ENCODE measurements at places on chromosomes 16 and 17.
A peak's percentile ranks its signal among the peaks of the same experiment; 100 is the strongest.

DNA sequence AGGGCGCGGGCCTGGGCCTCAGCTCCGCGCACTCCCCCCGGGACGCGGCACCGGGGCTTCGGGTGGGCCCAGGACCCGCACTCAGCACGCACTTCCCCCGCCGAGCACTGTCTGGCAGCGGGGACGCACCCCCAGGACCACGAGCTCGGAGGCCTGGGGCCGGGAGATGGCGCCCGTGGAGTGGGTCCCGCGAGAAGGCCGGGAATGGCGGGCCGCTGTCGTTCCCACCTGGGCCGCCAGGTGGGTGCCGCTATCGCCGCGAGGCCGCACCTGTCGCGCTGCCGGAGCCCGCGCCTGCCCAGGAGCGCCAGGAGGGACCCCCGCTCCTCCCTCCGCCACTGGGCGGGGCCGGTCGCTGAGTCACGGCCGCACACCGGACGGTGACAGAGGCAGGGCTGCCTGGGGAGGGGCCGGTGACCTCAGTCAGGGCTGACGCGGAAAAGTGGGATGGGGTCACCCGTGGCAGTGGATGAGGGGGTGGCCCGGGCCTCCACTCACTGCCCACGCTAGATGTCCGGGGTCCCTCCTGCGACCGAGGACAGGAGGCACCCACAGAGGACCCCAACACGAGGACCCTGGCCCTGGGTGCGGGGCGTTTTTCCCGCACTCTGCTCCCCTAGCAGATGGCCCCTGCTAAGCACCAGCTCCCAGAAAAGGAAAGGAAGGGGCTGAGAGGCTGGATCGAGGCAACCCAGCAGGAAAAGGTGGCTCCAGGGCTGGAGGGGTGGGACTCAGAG lies 6.9 kb upstream of the ACTG1 start:
- peak; percentile 88 for DNase-seq

- DNase-seq = no peak
These were observed 25.8 kb downstream of the STAT3 start for GRCh38 chr17:42362245-42362961.

- DNase-seq = peak; percentile 20
These were observed 46.5 kb upstream of the CPNE2 start for GRCh38 chr16:57045694-57046381.

- DNase-seq = no peak
These were observed 3.7 kb downstream of the TRAF7 start for GRCh38 chr16:2159175-2159838.

GRCh38 chr16:69855592-69855991 lies 93.5 kb downstream of the WWP2 start:
- no peak for DNase-seq

DNA sequence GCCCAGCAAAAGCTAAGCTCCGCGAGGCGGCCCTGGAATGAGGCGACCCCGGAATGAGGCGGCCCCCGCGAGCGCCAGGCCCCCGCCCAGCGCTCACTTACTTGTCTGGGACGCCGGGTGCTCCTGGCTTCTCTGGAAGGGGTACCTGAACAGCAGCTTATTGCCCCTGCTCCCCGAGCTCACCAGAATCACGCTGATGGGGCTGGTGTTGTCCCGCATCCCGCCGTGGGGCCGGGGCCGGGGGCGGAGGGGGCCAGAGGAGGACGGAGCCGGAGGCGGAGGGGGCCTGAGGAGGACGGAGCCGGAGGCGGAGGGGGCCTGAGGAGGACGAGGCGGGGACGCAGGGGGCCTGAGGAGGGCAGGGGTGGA lies 440 bp downstream of the NPRL3 start:
- DNase-seq = no peak

DNA sequence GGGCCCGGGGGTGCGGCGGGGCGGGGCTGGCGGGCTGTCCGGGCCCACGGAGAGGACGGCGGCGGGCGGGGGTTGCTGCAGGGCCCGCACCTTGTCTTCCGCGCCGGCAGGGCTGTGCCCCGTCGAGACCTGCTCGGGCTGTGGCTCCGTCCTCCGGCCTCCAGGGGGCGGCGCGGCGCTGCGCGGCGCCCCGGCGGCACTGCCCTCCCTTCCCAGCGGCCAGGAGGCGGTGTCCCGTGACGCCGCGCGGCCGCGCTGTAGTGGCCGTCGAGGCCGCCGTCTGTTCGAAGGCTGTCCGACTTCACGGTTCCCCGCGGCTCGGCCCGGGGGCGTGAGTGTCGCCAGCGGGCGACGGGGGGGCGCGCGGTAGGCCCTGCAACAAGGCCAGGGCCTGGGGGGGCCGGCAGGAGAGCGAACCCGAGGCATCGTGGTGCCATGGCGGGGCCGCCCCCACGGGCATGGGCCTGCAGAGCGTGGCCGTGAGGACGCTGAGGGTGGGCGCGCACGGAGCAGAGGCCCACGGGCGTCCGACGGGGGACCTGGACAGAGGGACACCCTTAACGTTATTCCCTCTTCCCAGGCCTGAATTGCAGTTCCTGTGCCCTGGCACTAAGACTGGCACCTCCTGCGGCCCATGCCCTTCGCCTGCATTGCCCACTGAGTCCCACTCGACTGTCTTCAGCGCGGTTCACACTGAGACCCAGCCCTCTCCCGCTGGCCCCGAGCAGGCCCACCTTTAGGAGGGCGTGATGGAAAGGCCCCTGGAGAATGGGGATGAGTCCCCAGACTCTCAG lies at the start of gene PLEKHG4:
Gene PLEKHG4 (plus strand): TSS at position 237 of the 794 bp plus-strand sequence. CDS start 513 bp downstream, at position 750.
- peak; percentile 55 for DNase-seq

DNA sequence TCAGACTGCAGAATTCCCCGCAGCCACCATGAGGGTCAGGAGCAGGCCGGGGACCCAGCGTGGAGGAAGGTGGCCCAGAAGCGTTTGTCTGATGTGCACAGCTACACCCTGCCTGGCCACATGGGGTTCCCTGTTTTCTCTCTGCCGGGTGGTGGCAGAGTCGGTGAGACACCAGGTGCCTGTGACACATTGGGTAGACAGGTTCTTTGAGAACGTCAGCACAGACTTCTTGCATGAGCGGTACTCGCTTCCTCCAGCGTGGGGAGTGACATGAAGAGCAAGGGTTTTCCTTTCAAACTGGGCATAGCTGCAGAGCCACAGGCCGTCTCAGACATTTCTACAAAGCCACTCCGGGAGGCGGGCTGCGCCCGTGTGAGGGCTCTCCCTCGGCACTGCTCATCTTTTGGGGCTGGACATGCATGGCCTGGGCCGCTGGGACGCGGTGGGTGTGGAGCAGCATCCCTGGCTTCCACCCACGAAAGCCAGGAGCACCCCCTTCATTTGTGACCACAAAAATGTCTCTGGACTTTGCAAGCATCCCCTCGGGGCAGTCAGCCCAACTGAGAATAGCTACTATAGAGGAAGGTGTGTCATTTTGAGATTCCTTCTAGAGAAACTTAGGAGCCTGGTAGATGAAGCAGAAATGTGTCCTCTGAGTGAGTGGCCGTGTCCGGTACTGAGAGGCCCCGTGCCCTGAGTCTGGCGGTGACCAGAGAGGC lies 26.0 kb downstream of the NME3 start:
- no peak for DNase-seq

- DNase-seq = peak; percentile 97
These were observed 11.3 kb downstream of the CA5A start for GRCh38 chr16:87924811-87925670.

- no peak for DNase-seq
These were observed 19.1 kb upstream of the LCMT1 start for GRCh38 chr16:25092441-25092840.

DNA sequence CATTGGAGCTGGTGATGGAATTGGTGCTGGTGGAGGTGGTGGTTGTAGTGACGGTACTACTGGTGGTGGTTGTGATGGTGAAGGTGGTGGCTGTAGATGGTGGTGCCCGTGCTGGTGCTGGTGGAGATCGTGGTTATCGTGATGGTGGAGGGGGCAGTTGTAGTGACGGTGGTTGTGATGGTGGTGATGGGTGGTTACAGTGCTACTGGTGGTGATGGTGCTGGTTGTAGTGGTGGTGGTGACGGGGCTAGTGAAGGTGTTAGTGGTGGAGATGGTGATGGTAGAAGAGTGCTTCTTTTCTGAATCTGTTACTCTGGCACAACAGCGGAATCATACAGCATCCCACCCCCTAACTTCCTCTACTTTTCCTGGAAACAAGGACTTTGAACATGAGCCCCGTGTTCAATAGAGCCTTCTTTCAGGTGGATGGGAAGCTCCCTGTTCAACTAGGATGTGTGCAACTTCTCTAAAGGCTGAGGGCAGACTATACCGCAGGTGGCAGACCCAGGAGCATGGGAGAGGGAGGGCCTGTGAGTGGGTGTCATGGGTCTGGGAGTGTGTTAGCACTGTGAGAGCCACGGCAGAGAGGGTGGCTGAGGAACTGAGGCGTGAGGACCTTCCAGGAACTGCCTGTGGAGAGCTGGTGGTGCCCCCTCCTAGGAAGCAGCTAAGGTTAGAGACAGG lies 8.2 kb downstream of the TBX21 start:
- DNase-seq = no peak

DNA sequence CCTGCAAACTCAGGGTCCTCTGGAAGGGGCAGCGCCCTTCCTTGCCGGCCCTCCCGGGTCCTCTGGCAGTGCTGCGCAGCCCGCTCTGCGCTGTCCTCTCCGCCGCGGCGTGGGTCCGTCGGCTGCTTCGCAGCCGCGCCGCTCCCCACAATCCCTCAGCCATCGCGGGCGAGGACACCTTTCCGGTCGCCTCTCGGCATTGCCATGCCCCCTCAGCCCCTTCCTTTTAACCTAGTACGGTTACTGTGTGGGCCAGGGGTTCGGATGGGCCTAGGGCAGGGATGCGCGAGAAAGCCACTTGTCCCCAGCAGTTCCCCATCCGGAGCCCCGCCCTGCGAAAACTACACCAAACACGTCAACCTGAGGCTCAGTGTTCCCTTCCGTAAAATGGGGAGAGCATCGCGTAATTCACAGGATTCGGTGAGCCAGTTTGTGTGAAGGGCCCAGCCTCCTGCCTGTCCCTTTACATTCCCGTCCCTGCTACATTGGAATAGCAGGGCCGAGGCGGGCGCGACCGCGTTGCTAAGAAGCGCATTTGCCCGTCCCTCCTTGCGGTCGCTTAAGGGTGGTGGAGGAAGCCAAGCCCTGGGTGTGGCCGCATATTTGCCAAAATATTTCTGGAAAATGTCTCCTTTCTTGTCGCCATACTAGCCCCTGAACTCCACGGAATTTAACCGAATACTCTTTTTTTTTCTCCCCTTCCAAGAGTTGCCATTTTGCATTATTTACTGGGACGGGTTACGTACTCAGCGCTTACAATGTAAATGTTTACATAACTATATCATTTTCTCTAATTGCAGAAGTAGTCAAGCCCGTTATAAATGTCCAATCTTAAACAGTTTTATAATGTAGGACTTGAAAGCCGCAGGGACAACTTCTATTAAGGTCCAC lies 13.2 kb downstream of the COPZ2 start:
- DNase-seq = peak; percentile 26

DNA sequence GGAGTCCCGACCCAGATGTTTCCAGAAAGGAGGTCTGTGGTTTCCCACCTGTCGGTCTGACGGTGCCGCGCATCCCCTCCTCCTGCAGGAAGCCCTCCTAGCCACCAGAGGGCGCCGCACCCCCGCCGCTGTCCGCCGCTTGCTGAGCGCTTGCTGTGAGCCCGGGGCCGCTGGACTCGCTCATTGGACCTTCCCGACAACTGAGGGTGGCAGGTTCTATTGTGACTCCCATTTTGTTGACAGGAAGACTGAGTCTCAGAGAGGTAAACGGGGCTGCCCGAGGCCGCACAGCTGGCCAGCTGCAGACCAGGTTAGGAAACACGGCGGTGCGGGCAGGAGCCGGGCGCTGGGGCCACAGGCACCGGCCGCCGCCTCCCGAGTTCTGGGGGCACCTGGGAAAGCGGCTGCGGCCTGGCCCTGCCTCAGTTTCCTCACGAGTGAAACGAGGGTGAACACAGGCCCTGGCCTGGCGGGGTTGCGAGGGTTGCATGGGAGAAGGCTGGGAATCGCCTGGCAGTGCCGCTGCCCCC lies 191.1 kb upstream of the CIBAR2 start:
- DNase-seq = no peak

DNA sequence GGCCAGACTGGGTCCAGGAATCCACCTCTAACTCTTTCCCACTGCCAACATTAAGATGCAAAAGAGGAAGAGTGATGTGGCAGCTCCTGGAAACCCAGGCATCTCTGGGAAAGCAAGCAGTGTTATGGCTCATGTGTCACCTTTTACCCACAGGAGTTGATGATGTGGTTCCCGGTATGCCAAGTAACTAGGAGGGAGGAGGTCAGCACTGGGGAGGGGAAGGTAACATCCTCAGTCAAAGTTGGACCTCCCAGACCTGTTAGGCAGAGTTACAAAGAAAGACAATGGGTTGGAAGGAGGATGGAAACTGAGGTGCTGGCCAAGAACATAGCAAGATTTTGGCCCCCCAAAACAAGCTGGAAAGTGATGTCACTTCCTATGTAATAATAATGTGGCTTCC lies 11.4 kb downstream of the KRABD2 start:
- DNase-seq = no peak

- DNase-seq = no peak
These were observed 14.3 kb upstream of the DNASE1 start for GRCh38 chr16:3640207-3640606.

GRCh38 chr17:49645654-49646053 lies 32.2 kb downstream of the SPOP start:
- DNase-seq = no peak

DNA sequence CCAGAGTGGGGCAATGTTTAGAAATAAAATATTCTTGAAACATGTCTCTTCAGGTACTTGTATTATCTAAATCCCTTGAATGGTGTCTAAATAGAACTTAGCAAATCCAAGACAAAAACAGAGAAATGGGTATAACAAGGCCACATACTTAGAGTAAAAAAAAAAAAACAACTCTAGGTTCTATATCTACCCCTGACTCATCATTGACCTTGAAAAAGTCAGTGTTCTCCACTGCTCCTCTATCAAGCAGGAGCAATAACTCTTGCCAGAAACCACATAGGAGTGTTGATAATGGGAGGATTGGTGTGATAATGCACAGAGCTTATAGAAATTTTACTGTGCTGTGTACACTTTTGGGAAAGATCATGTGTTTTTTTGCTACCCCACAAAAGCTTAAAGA lies 296.6 kb upstream of the PMFBP1 start:
- no peak for DNase-seq

DNA sequence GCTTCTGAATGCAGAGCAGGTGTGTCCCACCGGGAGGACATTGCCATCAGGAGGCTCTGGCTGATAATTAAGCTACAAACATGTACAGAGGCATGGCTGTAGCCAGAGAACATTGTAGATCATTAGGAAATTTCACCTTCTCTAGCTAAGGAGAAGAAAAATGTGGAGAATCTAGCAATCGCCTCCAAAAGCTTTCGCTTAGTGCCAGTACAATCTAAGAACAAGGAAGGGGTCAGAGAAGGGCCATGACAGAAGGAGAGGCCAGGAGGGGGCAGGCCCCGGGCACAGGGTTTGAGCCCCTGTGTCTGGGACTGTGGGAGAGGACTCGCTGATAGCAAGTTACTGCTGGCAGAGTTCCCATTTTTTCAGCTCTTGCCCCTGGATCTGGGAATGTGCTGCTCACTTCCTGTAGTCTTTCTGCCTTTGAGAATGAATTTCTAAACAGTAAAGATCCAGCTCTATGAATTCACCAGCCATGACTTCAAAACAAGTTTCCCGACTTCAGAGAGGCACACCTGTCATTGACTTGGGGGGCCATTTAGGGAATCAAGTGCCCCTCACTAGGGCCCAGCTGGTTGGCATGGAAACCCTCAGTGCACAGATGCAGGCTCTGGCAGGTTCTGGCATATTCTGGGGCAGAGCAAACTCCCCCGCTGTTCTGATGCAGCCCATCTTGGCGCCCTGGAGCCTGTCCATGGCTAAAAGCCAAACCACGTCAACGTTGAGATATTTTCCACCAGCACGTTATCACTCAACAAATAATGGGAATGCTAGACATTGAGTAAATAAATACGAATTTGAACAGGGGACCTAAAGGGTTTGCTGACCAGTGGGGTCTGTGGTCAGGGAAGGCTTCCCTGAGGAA lies 59.5 kb upstream of the CACNG4 start:
- DNase-seq = peak; percentile 96

GRCh38 chr17:52754838-52755237 lies 596.3 kb upstream of the CA10 start:
- no peak for DNase-seq

All from COR-L47 (cell line).